Right renal cortex interstitium (tissue), 3 donors: ENCODE measurements at places on chromosomes 1 and 21.

- DNase-seq, result no peak
These were observed 29.6 kb upstream of the C1orf87 start for GRCh38 chr1:60103186-60103585.

- no peak for DNase-seq
These were observed 4.0 kb upstream of the CLDN19 start for GRCh38 chr1:42744148-42744413.

DNA sequence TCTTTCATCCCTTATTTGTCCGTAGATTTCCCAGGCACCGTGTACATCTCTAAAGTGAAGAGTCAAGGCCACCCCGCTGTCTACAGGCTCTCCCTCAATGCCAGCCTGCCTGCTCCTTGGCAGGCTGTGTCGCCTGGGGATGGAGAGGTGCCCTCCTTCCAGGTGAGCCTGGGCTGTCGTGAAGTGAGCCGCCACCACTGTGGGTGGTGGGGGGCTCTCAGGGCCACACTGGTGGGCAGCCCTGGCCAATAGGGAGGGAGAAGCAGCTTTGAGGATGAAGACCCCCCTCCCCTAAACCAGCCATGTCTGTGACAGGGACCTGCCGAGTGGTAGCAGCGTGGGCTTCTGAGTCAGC is 46.2 kb downstream of the DISP3 start:
- DNase-seq, result no peak

DNA sequence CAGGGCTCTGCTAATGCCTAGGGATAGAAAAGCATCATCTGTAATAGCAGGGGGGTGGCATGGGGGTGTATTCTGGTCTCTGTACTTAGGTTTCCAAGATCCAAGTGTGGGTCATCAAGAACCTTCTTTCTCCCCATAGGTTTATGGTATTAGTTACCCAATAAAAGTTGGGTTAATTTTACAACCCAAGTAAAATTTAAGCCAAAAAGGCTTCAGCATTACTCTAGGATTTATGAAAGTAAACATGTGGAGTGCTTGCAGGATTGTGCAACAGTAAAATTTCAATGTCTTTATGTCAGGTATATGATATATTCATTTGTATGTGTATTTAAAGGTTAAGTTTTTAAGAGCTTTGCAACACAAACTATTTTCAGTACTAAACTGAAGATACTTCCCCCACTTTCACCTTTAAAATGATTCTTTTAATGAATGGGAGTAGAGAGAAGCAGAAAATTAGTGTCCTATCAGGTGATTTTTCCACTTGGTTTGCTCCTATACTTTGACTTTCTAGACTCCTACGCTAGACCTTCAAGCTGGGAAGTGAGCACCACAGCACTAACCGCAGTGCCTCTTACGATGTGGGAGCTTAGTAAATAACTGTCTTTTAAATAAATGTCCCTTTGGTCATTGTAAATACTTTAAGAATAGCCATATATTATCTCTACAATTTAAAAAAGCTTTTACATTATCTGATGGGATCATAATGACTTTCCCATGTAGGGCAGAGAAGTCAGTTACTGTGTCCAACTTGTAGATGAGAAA is 67.8 kb upstream of the UBE2U start:
- peak; percentile 10 for DNase-seq

DNA sequence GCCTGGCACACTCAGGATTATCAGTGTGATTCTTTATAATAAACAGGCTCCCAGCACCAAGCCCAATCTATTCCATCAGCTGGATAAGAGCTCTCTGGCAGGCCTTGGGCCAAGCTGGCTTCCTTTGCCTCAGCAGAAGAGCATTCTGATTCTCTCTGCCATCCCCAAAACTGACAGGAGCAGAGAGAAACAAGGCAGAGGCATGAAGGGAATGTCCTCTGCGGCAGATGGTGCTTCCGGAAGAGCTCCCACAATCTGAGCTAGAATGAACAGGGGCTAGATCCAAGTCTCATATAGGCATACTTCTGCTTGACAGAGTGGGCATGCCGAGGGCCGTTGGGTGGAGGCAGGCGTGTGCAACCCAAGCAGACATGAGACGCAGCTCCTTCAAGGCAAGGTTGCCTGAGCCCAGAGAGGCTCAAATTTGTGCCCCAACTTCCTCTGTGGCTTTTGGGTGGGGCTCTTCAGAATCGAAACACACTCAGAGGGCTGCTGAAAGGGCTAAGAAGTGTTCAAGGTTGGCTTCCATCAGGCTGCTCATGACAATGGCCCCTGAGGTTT is 4.0 kb downstream of the CAPN2 start:
- no peak for DNase-seq

- DNase-seq, result no peak
These were observed 17.9 kb downstream of the SFT2D2 start for GRCh38 chr1:168243636-168244212.

DNA sequence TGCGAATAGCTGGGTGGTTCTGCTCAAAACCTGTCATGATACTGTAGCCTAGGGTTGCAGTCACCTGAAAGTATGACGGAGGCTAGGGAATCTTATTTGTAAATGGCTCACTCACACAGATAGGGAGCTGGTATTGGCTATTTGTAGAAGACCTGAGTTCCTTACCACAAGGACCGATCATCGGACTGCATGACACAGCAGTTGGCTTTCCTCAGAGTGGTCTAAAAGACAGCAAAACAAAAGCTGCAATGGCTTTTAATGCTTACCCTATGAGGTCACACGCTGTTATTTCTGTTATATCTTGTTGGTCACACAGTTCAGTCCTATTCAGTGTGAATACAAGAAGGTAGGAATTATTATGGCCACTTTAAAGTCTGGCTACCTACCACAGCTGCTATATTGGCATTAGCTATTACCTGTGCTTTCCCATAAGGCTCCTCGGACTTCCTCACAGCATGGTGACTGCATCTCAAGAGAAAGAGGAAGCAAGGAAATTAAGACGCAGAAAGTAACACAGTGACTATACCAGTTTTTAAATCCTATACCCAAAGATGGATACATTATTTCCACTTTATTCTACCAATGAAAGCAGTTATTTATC is 68.4 kb upstream of the LRRC7 start:
- DNase-seq, result no peak

- DNase-seq, result no peak
These were observed 196.0 kb downstream of the CRB1 start for GRCh38 chr1:197464044-197464443.

- no peak for DNase-seq
These were observed 433 bp downstream of the TIMM17A start for GRCh38 chr1:201955729-201956143.

GRCh38 chr21:20250337-20250736 is 747.9 kb upstream of the NCAM2 start:
- DNase-seq, result no peak

DNA sequence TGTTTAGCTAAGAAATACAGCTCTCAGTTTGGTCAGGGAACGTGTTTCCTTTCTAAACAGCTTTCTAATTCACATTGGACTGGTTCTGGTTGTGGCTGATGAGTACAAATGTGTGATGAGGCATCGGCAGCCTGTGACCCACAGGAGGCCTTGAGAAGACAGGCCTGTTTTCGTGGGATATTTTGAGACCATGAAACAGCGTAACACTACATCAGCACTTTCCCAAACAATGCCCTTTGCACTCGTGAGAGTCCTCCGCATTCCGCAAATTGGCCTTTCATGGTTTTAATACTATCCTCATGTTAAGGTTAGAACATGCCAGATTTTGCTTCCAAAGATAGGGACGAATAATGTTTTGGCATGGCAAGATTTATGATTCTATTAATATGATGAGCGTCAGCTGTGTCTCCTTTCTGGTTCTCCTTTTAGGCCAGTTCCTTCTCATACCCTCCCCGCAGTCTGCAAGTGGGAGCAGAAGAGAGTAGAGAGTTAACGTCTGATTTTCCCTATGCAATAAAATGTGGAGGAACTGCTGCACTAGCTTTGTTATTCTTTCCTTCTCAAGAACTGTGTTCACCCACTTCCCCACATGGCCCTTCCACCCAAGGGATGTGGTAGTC is 84.3 kb upstream of the L1TD1 start:
- DNase-seq, result no peak

- no peak for DNase-seq
These were observed 1.5 kb downstream of the F13B start for GRCh38 chr1:197065559-197065958.

DNA sequence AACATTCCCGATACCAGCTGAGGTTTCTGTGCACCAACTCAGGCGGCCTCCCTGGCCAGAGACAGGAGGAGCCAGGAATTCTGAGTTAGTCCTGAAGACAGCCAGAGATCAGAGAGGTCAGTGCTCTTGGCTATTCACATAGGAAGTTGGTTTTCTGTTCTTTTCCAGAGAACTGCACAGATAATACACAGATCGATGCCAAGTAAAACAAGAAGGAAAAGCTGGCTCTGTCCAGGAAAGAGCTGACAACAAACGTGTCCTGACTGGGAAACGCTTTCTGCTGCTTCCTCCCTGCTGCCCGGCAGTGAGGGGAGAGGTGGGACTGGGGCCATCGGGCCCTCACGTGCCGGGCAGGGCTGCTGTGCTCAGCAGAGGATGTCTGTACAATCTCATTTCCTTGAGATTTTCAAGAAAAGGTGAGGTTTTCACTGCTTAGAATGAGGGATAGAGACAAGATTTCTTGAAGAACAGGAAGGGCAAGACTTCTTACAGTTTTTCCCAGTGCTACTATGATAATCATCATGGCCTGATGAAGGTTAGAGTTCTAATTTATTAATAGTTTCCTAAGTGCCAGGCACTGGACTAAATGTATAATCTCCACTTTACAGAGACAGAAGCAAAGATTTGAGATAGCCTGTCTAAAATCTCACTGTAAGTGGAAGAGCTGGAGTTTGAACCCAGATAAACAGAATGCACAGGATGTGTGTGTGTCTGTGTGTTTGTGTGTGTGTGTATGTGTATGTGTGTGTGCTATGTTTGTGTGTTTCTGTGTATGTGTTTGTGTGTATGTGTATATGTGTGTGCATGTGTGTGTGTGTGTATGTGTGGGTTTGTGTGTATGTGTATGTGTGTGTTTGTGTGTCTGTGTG is 211.0 kb upstream of the RAB4A start:
- no peak for DNase-seq

GRCh38 chr1:84997667-84998600 is 1.0 kb upstream of the MCOLN2 start:
- DNase-seq, result no peak

GRCh38 chr1:230031131-230031530 is 35.9 kb upstream of the GALNT2 start:
- no peak for DNase-seq

- no peak for DNase-seq
These were observed 14.6 kb upstream of the FLG2 start for GRCh38 chr1:152374451-152374850.

- no peak for DNase-seq
These were observed 110.6 kb upstream of the GPR52 start for GRCh38 chr1:174337000-174337681.

DNA sequence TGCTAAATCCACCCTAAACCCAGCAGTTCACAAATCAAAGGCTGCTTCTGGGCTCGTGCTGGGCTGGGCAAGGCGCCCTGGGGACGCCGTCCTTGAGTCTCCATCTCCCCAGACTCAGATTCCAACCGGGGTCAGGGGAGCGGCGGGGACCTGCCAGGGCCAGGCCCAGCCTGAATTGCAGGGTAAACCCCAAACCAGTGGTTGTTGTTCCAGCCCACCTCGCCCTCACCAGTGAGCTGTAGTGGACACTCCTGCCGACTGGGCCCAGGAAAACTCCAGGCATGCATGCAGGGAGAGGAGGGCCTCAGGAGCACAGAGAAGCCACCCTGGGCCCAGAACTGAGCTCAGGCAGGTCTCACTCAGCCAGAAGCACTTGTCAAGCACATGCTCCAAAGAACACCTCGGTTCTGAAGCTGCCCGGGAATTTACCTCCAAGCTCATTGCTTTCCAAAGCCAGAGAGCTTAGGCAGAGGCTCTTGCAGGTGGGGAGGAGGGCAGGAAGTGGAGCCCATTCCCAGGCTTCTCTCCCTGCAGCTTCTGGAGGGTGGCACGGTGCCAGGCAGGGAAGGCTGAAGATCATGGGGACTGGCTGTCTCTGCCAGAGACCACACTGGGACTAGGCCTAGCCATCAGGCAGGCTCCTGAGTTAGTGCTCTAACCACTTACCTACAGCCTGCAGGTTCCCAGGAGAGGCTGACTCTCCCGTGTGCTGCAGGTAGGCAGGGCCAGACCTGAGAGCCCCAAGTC is 437.0 kb downstream of the MATN1 start:
- DNase-seq, result no peak

DNA sequence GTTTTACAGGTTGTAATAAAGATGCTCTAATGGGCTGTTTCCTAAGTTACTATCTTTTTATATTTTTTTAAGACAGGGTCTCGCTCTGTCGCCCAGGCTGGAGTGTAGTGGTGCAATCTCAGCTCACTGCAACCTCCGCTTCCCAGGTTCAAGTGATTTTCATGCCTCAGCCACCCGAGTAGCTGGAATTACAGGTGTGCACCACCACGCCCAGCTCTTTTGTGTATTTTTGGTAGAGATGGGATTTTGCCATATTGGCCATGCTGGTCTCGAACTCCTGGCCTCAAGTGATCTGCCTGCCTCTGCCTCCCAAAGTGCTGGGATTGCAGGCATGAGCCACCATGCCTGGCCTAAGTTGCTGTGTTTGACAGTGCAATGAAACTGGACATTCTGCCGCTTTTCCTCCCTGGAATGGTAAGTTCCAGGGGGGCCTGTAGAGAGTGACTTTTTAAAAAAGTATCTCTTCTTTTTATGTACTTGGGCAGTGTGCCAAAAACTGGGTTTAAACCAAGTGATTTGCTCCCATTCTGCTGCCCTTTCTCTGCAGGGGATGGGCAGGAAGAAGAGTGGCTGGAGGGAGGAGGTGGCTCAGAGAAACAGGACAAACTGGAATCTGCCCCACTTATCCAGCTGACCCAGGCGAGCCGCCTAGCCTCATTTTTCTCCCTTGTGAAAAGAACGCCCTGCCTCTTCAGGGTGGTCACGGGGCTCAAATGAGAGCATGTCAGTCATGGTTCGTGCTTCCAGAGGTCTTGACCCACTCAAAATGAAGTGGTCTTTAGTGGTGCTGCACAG is 2.3 kb downstream of the SLC37A1 start:
- DNase-seq, result no peak

GRCh38 chr1:87359586-87359985 is 30.9 kb downstream of the LMO4 start:
- no peak for DNase-seq

GRCh38 chr1:65259816-65260215 is 49.5 kb upstream of the DNAJC6 start:
- no peak for DNase-seq

DNA sequence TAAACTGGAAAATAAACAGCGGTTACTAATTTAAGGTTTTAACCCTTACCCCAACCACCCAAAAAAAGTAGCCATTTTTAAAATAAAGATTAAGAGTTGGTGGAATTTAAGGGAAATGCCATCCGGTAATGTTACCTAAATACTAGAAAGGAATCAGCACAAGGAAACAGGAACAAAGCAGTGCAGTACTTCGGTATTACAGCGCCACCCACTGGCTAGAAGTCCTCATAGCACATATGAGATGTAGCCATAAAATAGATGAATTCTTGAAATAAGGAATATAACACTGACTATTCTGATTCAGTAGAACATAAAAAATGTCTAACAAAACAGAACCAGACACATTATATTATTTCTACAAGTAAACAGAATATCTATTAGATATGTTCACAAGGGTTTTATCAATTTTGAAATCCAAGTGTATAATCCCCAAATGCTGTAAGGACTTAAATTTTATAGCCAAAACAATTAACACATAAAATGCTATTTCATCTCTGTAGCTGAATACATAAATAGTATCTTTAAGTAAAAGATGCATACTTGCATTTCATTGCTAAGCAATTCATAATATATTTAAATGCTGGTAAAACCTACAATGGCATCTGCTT is 58.8 kb downstream of the FRRS1 start:
- DNase-seq, result peak; percentile 36
